ENCODE measurements at places on chromosomes 2 and 18.

DNA sequence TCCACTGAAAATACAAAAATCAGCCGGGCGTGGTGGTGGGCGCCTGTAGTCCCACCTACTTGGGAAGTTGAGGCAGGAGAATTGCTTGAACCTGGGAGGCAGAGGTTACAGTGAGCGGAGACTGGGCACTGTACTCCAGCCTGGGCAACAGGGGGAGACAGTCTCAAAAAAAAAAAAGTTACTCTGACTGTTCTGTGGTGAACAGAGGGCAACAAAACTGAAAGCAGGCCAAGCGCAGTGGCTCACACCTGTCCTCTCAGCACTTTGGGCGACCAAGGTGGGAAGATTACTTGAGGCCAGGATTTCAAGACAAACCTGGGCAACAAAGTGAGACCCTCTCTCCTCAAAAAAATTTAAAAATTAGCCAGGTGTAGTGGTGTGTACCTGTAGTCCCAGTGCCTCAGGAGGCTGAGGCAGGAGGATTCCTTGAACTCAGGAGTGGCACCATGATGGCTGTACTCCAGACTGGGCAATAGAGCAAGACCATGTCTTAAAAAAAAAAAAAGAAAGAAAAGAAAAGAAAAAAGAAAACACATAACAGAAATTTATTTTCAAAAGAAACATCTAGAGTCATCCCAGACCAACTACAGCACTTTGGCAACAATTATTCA is 13.6 kb upstream of the RTN4 start:
- DNase-seq: no peak

- DNase-seq: no peak
These were observed 9.8 kb downstream of the ACVR2A start for GRCh38 chr2:147854557-147855134.

DNA sequence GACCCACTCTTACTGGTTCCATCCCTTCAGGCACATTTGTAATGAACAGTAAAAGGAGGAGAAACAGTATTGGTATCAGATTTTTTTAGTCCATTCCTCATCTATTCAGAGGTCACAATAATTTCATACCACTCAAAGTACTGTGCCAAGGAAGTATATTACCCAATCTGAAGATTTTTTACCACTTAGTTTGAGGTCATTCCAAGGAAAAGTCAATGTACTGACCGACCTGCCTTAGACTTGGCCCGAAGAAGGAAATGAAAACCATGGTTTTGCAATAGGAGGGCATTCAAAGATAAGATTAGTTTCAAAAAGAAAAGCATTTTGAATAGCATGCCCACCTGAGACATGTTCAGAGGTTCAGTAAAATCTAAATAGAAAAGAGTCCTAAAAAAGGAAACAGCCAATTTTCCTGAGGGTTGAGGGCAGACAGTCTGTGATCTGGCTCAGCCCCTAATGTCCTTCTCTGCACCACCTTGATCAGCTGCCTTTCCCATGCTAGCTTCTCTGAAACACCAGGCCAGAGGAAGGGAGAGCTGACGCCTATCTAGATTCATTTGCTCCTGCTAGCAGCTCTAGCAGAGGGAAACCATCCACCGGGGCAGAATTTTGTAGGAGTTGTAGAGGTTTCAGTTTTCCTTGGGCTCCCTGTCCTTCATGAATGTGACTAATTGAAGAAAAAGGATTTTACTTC is 107.3 kb upstream of the FZD5 start:
- no peak for DNase-seq

GRCh38 chr2:187051350-187051749 is 202.4 kb upstream of the ZSWIM2 start:
- DNase-seq: no peak

- peak; percentile 82 for DNase-seq
These were observed 2.4 kb upstream of the LDLRAD4 start for GRCh38 chr18:13216092-13216582.

GRCh38 chr2:115036818-115037217 is 594.4 kb downstream of the DPP10 start:
- no peak for DNase-seq
